ENCODE measurements at places on chromosomes 6 and 20.

- no peak for DNase-seq
These were observed 917.1 kb downstream of the KIF16B start for GRCh38 chr20:15656124-15656523.

DNA sequence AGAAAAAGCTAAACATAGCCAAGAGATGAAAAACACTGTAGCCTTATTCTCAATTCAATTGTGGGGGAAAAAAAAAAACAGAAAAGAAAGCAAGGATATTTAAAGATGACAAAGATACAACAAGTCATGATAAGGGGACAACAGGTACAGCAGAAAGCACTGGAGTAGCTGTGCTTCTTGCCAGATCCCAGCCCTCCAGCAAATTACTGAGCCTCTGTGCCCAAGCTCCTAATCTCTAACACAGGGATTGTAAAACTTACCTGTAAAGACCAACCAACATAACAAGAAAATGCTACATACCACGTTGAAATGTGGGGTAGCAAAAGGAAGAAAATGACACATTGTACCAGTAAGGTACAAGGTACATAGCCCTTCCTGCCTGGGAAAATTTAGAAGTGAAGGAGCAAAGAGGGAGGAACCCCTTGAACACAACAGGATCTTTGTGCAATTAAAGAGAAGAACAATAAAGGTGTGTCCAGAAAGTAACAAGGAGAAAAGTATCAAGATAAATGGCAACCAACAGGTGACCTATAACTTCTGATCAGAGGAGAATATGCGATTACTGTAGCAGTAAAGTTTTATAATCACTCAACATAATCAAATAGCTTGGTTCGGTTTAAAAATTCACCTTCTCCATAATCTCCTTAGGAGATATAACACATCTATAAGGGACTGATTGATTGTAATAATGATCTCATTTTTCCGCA lies 30.6 kb downstream of the PREP start:
- DNase-seq, result no peak

GRCh38 chr6:39901670-39902069 lies 32.6 kb downstream of the MOCS1 start:
- DNase-seq, result no peak

GRCh38 chr6:145247692-145248419 lies 487.5 kb downstream of the EPM2A start:
- DNase-seq, result no peak

- no peak for DNase-seq
These were observed 22.1 kb upstream of the SNTA1 start for GRCh38 chr20:33465481-33466302.

GRCh38 chr6:77106992-77107391 lies 356.3 kb downstream of the HTR1B start:
- no peak for DNase-seq

DNA sequence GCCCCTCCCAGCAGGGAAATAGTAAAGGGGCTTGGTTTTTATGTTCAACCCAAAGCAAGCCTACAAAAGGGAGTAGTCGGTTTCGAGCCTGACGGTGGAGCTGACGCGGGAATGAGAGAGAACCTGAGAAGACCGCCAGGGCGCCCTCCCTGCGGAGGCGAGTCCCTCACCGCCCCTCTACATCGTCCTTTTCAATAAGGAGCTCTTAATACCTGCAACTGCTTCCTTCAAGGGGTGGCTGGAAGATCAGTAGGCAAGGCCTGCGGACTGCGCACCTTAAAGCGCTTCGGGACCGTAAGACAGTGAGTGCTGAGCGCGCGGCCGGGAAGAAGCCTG lies 709 bp upstream of the ZNF76 start:
- no peak for DNase-seq
